ENCODE measurements at places on chromosomes 4 and X. TPM values are rescaled to one million over a fixed set of nuclear protein-coding genes. Genes with fewer than 3 reads are reported as not detected.

The EMCN gene
- 6.8 TPM for total RNA-seq

The WNK3 gene
- 16.0 TPM for total RNA-seq

The MAGEC1 gene
- total RNA-seq = not detected

The DAPP1 gene
- total RNA-seq = 1.5 TPM

The ARHGAP24 gene
- total RNA-seq = 7.3 TPM

The TMSB15A gene
- not detected for total RNA-seq

The SPANXD gene
- not detected for total RNA-seq

The PHEX gene
- total RNA-seq = not detected

The C4orf51 gene
- total RNA-seq = not detected

The LGI2 gene
- total RNA-seq = 0.20 TPM

The RAB9B gene
- 0.07 TPM for total RNA-seq

The TENM3 gene
- total RNA-seq = 0.06 TPM

The PIN4 gene
- total RNA-seq = 6.1 TPM

The JCHAIN gene
- total RNA-seq = 8.6 TPM

GRCh38 chrX:20412871-20413486, 146.3 kb upstream of the RPS6KA3 start:
- DNase-seq = no peak

- DNase-seq = no peak
These were observed 9.6 kb downstream of the UBE2D3 start for GRCh38 chr4:102817613-102818268.

- DNase-seq = no peak
These were observed 47.4 kb downstream of the TEX13A start for GRCh38 chrX:105173071-105173470.

- no peak for DNase-seq
These were observed 58.4 kb upstream of the COX18 start for GRCh38 chr4:73127839-73128453.

GRCh38 chr4:13162886-13163285, 321.3 kb downstream of the RAB28 start:
- no peak for DNase-seq

GRCh38 chr4:175470131-175470530, 341.9 kb downstream of the GPM6A start:
- no peak for DNase-seq

- DNase-seq = peak; percentile 72
These were observed 605 bp upstream of the FAT1 start for GRCh38 chr4:186724058-186724863.

GRCh38 chrX:65871671-65872311, 168.1 kb downstream of the VSIG4 start:
- DNase-seq = no peak

- no peak for DNase-seq
These were observed 21.1 kb downstream of the PDE6B start for GRCh38 chr4:646460-646859.

DNA sequence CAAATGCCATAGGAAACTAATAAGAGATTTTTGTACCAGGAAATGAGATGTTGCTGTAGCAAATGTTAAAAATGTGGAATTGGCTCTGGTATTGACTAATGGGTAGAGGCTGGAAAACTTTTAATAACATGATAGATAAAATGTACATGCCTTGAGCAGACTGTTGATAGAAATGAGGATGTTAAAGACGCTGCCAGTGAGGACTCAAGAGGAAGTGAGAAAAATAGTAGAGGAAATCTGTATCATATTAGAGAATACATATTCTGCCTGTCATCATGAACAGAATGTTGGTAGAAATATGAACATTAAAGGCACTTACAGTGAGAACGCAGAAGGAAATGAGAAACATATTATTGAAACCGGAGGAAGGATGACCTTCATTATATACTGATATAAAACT, 577.2 kb upstream of the HTR2C start:
- no peak for DNase-seq

DNA sequence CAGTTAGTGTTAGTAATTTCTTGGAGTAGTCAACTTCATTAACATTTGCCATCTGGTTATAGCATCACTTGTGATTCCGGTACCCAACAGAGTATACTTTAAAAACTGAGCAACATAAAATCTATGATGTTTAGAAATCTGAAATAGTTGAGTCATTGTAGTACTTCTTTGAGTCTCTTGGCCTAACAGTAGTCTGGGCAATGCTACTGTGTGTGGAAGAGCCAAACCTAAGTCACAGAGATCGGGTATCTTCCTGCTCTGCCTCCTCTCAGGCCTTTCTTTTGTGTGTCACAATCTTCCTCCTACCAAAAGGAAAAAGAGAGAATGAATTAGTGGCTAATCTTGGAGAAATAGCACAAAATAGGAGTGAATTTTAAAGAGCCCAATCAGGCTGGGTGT, 25.5 kb downstream of the DCUN1D4 start:
- no peak for DNase-seq

- DNase-seq = peak; percentile 22
These were observed 661 bp downstream of the SPIN4 start for GRCh38 chrX:63350465-63350877.

GRCh38 chr4:151468715-151469696, 60.0 kb downstream of the FHIP1A start:
- DNase-seq = no peak

GRCh38 chr4:180852738-180853137, 1390.5 kb upstream of the TENM3 start:
- DNase-seq = no peak

- DNase-seq = no peak
These were observed 196.8 kb upstream of the FSTL5 start for GRCh38 chr4:162360369-162361149.

- no peak for DNase-seq
These were observed 25.4 kb upstream of the RASL11B start for GRCh38 chr4:52836678-52837077.

- no peak for DNase-seq
These were observed 22.9 kb downstream of the KCTD8 start for GRCh38 chr4:44425614-44426208.

- DNase-seq = no peak
These were observed 737 bp downstream of the NELFA start for GRCh38 chr4:2007804-2008670.

- DNase-seq = no peak
These were observed 19.3 kb downstream of the JAKMIP1 start for GRCh38 chr4:6180841-6181631.

- DNase-seq = peak; percentile 25
These were observed 32.2 kb upstream of the XPNPEP2 start for GRCh38 chrX:129706400-129707072.

DNA sequence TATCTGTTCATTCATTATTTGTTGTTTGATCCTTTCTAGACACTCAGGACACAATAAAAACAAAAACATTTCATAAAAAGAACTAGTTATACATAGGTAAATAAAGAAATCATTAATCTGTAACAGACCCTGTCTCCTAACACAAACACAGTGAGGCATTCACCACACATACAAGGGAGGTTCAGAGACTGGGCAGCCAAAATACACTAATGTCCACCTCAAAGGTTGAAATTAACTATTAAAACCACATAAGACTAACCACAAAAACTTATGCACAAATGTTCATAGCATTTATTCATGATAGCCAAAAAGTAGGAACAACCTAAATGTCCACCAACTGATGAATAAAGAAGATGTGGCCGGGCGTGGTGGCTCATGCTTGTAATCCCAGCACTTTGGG, 7.8 kb downstream of the PAPSS1 start:
- DNase-seq = no peak

- no peak for DNase-seq
These were observed 23.8 kb upstream of the SORBS2 start for GRCh38 chr4:185835814-185836213.

- no peak for DNase-seq
These were observed 7.3 kb upstream of the IGFBP7 start for GRCh38 chr4:57117491-57117890.

DNA sequence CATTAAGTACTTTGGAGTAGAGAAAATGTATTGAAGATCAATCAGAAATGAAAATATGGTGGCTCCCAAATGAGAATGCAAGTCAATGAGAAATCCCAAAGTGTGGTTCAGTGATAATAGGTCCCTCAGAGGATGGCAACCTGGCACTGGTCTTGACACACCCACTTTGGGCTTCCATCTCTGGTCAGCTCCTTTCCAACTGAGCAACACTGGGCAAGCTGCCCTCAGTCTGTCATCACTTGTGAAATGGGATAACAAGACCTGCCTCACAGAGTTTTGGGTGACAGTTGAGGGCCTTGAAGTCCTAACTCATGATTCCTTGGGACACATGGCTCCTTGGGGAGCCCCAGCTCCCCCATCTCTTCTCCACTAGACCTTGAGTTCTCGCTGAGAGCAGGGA, 29.0 kb upstream of the MAMLD1 start:
- no peak for DNase-seq

GRCh38 chr4:181661923-181662322, 581.3 kb upstream of the TENM3 start:
- DNase-seq = no peak

GRCh38 chr4:158571736-158572135, 50.1 kb downstream of the RXFP1 start:
- no peak for DNase-seq

GRCh38 chr4:41065434-41066006, 148.8 kb downstream of the APBB2 start:
- DNase-seq = no peak

- DNase-seq = no peak
These were observed 32.1 kb upstream of the GLRA2 start for GRCh38 chrX:14497184-14497666.

DNA sequence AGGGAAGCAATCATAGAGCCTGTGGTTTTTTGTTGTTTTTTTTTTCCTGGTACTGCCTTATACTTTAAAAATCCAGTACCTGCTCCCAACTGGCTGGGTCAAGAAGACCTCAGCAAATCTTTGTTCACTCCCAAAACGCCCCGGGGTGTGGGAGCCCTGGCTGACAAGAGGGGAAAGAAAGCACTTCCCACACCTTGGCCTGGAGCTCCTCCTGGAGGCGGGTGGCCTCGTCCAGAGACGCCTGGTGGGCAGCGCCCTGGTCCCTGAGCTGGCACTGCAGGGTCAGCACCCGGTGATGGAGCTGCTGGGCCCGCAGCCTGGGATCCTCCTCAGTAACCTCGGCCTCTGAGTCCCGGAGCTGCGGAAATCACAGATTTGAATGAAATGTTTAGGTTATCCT, 38.2 kb downstream of the C4orf50 start:
- DNase-seq = no peak

GRCh38 chr4:30847167-30847566, 127.0 kb downstream of the PCDH7 start:
- no peak for DNase-seq

DNA sequence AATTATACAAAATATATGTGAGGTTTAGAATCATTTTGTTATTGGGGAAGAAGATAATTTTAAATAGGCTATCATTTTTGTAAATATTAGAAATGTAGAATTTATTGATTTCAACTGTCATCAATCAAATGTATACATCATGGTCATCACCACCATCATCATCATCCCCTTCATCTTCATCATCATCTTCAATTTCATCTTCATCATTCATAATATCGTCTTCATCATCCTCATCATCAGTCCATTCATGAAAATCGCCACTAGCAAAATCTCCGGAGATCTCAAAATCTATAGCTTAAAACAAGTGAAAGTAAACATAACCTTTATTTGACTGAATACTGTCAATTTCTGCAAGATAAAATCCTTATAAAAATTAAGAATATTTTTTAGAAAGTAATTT, 499.5 kb downstream of the SPOCK3 start:
- DNase-seq = no peak

DNA sequence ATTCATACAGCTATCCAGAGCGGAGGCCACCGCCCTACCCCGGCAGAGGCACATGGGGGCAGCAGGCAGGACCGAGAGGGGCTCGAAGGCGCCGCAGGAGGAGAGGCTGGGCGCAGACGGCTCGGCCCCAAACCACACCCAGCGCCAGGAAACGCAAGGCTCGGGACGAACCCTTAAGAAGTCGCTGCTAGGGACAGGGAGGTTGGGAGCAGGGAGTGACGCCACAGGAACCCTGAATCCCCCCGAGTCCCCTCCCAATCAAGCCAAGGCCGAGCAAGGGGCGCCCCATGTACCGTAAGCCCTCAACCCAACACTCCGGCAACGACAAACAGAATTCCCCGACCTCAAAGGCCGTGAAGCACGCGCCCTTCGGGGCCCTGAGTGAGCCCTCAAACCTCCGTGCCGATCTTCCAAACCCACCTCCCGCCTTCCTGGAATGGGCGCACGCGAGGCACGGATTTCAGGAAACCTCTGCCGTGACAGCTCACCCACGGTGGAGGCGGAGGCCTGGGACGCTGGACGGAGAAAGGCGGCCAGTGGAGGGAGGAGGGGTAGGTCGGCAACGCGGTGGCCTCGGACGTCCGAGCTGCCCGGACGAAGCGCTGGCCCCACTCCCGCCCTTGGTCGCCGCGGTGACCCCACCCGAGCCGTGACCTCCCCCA, 1.8 kb downstream of the ZFYVE28 start:
- DNase-seq = no peak

DNA sequence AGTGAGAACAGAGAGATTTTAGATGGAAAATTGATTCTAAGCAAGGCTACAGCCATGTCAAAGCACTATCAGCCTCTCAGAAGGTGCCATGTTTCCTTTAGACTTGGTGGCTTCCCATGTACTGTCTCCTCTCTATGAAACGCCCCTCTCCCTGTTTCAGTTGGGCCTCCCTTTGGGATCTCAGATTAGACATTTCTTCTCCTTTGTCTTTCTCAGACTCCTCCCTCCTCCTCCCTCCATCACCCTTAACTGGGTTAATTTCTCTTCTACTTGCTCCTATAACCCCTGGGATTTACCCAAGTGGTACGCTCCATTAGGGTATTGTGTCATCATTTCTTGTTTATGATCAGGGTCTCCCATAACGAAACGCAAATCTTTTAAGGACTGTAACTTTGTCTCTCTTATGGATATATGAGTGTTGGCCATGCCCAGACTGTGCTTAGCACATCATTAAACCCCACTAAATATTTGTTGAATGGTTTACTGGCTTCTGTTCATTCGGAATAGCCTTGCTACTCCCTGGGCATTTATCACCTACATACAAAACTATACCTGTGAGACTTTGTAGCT, 106.8 kb downstream of the FAM9B start:
- no peak for DNase-seq

- DNase-seq = no peak
These were observed 21.4 kb downstream of the GRSF1 start for GRCh38 chr4:70818173-70818855.

DNA sequence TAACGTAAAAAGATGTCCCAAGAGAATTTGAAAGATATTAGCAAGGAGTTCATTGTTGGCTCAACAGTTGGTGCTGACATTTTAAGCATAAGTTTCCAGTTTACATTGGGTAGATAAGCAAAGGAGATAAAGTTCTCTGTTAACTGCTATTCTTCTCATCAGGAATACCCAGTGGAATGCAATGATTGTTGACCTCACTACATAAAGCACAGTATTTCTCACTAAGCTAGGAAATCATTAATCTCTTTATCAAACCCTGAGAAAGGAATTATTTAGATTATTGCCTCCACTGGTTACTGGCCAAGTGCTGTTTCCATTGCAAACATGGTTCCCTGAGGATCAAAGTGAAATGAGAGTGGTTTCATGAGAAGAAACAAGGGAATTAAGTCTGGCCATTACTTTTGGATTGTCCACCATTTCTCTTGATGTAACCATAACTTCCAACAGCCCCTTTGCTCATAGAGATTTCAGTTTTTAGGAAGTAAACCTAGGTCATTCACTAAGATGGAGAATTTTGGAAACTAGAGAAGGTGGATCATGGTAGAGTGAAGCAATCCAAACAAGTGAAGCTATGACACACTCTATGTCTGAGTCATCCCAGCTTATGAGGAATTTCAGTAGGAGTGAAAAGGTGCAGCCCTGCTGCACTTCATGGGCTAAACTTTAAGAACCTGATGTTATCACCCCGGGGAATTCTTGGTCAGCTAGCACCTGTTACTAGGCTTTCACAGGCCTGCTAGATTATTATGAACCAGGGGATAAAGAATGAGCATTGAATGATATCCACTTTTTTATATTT, 163.4 kb downstream of the AREG start:
- no peak for DNase-seq

GRCh38 chr4:137375111-137375850, 157.0 kb downstream of the PCDH18 start:
- DNase-seq = no peak
